Activated naive CD8-positive, alpha-beta T cell treated with anti-CD3 and anti-CD28 coated beads for 36 hours (primary cell): ENCODE measurements at places on chromosomes 12 and 14.

DNA sequence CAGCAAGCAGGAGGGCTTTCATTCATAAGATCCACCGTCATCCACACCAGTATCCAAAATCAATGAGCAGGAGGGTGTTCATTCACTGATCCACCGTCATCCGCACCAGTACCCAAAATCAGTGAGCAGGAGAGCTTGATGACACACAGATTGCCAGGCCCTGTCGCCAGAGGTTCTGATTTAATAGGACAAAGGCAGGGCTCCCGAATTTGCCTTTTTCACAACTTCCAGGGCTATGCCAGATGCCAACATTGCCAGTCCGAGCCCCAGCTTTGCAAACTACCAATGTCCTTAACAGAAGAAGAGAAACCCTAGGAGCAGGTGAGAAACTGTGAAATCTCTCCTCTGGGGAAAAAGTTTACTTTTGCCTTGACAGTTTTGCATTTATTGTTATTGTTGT lies 115.0 kb downstream of the SLC15A4 start:
- H3K4me1 ChIP-seq, result no peaks in the 10 kb centered on the region
- H3K4me3 ChIP-seq, result no peak overlapping the region
- no peak overlapping the region for H3K27ac ChIP-seq
- H3K36me3 ChIP-seq, result no peaks in the 10 kb centered on the region

GRCh38 chr12:132761032-132761920 lies at the start of gene ANKLE2:
TSS of gene ANKLE2 (minus strand) at chr12:132761832. CDS start at chr12:132761798, 34 bp downstream.
- H3K27me3 ChIP-seq, result peaks cover 4% of the 10 kb centered on the region
- peak within 1 kb of the TSS; percentile 93 for H3K4me3 ChIP-seq

DNA sequence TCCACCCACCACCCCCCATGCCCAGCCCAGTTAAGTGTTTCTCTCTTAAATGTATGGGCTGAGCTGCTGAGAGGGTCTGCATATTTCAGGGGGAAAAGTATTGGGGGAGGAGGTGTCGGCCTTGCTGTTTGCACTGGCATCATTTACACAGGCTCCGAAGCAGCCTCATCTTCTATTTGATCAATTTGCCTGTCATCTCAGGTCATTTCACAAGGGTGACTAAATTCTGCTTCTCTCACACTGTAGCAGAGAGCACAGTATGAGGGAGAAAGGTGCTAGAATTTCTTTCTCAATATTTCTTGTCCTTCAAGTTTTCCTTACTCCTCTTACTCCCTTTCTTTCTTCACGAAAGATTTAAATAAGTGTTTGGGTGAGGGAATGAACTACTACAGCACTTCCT lies 135.9 kb downstream of the AACS start:
- H3K4me1 ChIP-seq, result no peaks in the 10 kb centered on the region
- H3K4me3 ChIP-seq, result no peak overlapping the region
- no peak overlapping the region for H3K27ac ChIP-seq

- H3K27ac ChIP-seq, result peak overlapping the region; percentile 60
- H3K4me3 ChIP-seq, result no peak overlapping the region
- H3K27me3 ChIP-seq, result no peaks in the 10 kb centered on the region
- peaks cover 3% of the 10 kb centered on the region for H3K36me3 ChIP-seq
- peaks cover 30% of the 10 kb centered on the region for H3K4me1 ChIP-seq
Observed at GRCh38 chr12:9364224-9365176, 156.3 kb upstream of the PZP start.

DNA sequence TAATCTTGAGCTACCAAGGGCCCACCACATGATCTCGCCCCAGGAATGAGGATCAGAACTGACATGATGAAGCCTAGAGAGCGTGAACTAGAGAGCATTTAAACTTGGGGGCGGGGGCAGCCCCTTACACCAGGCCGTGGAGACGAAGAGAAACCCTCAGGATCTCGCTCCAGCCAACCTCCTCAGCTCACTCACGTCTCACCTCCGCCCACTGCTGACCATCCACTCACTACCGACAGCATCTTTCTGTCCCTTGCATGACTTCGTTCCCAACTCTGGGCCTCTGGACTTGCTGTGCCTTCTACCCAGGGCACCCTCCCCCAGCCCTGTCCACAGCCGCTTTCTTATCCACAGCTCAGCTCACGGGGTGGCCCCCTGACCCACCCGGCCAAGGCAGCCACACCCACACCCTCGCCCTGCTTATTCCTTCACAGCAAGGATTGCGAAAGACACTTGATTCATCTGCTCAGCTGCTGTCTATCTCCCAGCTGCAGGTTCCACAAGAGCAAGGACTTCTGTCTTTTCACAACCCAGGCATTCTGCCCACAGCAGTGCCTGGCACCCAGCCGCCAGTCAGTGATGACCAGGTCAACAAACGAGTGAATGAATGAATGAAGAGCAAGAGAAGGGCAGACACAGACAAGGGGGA lies 6.4 kb downstream of the STX2 start:
- H3K4me1 ChIP-seq, result peaks cover 27% of the 10 kb centered on the region
- H3K27ac ChIP-seq, result no peak overlapping the region
- no peaks in the 10 kb centered on the region for H3K27me3 ChIP-seq
- no peak for DNase-seq
- no peak overlapping the region for H3K4me3 ChIP-seq

- H3K4me3 ChIP-seq, result no peak overlapping the region
- H3K36me3 ChIP-seq, result no peaks in the 10 kb centered on the region
- H3K4me1 ChIP-seq, result peaks cover 17% of the 10 kb centered on the region
- DNase-seq, result no peak
- no peaks in the 10 kb centered on the region for H3K27me3 ChIP-seq
- H3K27ac ChIP-seq, result no peak overlapping the region
Observed at GRCh38 chr12:67884596-67884995, 104.7 kb upstream of the IFNG-AS1 start.
